ENCODE measurements at places on chromosomes 1 and 21.

DNA sequence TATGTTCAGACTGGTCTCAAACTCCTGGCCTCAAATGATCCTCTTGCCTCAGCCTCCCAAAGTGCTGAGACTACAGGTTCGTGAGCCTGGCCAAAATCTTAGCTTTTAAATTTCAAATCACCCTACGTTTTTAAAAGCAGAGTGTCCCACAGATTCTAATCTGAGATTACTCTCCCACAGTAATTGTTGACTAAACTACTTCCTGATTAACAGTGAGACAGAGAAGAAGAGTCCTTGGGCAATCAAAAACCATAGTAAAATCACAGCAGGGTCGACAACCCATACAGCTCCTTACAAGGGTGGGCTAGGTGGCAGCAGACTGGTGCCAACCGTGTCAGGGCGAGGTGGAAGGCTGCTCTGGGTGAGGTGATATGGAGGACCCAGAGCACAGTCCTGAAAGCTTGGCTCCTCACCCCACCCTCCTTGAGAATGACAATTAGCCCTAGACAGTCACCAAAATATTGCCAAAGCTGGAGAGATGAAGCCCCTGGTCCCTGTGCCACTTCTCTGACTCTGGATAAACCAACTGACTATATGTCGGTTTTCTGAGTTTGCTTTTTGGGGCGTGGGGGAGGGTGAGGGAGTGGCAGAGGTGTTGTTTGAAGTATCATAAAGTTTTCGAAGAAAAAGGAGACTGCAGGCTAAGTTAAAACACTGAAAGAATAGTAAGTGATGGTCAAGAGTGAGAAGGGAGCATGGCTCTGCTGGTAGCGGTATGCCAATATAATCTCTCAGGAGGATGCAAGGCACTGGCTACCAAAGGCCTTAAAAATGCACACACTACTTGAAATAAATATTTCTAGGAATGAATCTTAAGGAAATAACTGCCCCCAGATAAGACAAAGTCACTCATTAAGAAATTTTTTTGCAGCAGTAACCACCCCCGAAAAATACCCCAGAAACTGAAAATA is 86.8 kb downstream of the SLC45A1 start:
- DNase-seq, result no peak

DNA sequence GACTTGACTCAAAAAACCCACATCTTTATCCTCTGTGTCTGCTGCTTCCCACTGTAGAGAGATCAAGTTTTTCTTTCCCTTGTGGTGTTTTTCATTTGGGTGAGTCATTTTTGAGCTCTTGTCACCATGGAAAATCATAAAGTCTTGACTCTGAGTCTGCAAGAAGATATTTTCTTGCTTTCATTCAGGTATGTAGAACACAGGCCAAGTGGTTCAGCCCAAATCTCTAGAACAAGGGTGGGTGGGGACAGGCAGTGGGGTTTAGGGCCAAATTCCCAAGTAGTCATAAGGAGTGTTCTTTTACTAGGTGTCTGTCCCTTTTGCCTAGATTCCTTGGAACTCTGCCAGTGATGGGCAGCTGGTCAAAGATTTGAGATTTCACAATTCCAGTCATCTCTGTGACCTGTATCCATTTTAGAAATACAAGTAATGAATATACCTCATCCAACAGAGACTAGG is 21.5 kb upstream of the ARHGAP29 start:
- DNase-seq, result no peak

DNA sequence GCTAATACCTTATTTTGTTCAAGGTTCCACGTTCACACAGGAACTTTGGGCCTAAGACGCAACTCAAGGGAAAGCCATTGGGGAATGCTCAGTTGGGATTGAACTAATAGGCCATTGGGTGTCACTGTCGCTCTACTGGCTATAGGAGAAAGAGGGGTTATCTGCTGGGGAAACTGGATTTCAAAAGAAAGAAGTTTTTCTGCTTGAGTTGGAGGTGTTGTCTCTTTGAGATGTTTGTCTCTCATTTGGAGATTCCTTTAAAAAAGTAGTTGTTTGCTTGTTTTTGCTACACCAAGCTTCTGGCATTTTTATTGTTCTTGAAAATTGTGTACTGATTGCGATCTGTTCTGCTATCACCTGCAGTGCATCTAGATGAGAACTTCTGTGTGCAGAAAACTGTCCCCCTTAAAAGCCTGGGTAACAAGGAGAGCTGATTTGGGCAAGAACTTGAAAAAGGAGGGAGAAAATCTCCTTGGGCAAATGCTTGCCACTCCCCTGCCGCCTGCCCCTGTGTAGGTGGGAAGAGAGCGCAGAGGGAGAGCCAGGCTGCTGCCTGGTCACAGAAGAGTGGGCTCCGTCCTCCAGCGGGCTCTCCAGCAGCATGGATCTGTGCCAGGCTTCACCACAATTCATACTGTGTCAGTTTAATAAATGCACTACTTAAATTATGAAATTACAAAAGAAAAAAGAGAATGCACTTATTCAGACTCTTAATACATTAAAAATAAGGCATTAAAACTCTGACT is 39.9 kb downstream of the PEX14 start:
- DNase-seq, result no peak

GRCh38 chr1:30771005-30771404 is 13.4 kb upstream of the LAPTM5 start:
- DNase-seq, result no peak

DNA sequence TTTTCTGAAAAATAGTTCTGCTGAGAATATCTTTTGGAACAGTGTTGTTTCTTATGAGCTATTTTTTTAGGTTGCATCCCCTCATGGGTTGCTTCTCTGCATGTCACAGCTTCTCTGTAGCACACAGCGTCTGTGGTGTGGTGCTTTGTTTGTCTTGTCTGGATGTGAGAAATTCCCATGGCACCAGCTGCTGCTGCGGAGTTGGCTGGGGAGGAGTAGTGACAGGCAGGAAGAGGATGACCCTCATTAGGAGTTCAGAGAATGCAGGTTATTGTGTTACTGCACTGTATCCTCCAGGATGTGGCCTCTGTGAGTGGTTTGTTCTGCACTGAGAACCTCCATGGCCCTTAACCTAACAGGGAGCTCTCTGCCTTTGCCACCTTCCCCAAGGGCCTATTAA is 64.8 kb downstream of the TSEN15 start:
- DNase-seq, result no peak

- no peak for DNase-seq
Observed at GRCh38 chr1:15951341-15952153, 24.4 kb downstream of the ZBTB17 start.

DNA sequence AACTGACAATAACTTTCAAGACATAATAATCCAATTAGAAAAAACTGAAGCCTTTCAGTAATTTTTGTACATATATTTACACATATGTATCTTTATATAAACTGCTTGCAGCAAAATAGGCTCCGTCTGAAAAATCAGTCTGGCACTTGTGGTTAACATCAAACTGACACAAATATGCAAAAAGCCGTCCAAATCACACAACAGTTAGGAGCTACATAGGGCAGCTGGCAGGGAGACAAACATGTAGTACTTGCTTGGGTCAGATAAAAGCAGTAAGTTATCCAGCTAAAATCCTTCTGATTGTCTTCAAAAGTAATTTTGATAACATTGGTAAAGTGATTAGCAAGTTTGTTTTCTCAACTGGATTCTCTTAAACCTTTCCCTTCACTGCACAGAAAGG is 14.7 kb upstream of the GUCA2A start:
- no peak for DNase-seq

- DNase-seq, result no peak
Observed at GRCh38 chr1:14184454-14184853, 414.0 kb upstream of the KAZN start.

DNA sequence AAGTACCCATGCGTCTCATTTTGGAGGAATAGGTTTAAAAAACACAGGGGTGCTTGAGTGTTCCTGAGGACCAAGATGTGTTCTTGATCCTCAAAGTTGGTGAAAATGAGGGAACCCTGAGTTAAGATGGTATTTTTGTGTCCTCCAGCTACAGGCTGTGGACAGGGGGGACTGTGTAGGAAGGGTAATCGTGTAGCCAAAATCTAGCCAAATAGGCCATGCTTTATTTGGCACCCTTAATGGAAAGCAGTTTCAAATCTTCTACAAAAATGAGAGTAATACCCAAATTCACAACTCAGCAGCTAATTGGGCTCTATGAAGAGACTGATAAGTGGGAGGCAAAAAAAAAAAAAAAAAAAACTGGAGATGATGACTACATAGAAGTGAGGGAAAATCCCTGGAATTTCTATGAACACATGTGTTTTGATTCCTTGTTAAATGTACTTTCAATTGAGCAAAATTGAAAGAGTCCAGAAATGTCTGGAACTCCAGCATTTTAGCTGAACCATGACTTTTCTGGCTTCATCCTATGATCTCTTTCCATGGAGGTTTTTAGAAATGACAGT is 470 bp downstream of the HSD11B1 start:
- DNase-seq, result no peak

- DNase-seq, result no peak
Observed at GRCh38 chr1:41521766-41522165, 37.3 kb upstream of the EDN2 start.

GRCh38 chr1:199855580-199855979 is 171.9 kb upstream of the NR5A2 start:
- DNase-seq, result no peak

GRCh38 chr1:67211589-67212563 is 45.6 kb downstream of the IL23R start:
- DNase-seq, result no peak

DNA sequence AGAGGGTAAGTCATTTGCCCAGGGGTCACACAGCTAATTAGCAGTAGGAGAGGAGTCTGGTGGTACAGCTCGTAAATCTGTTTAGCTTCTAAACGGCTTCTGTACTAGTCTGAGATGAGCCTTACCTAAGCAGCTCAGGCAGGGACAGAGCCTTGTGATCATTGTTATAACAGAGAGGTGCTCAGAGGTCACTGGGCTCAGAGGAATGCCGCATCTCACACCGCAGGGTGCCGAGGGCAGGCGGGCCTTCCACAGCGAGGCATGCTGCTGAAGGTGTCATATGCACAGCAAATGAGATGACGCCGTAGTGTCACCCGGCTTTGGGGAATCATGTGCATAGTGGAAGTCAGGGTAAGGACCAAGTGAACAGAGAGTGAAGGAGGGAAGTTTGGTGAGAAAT is 305.2 kb upstream of the FMN2 start:
- no peak for DNase-seq

DNA sequence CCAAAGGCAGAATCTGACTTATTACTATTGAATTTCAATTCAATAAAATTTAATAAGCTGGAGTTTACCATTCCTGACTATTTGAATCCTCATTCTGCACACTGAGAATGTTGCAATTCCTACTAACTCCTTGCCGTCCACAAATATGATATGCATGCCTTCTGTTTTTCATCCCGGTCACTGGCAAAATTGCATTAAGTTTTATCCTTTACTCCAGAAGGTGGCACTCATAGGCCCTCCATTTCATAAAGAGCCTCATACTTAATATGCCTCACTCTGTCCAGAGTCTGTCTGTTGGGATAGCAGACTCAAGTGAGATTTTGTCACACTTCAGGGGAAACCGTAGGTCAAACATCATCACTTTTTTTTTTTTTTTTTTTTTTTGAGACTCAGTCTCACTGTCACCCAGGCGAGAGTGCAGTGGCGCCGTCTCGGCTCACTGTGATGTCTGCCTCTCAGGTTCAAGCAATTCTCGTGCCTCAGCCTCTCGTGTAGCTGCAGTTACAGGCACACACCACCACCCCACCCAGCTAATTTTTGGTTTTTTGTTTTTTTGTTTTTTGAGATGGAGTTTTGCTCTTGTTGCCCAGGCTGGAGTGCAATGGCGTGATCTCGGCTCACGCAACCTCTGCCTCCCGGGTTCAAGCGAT is 27.3 kb downstream of the F11R start:
- no peak for DNase-seq

GRCh38 chr1:190663962-190664361 is 186.3 kb upstream of the BRINP3 start:
- DNase-seq, result no peak
